ENCODE measurements at places on chromosomes 7 and 10.

DNA sequence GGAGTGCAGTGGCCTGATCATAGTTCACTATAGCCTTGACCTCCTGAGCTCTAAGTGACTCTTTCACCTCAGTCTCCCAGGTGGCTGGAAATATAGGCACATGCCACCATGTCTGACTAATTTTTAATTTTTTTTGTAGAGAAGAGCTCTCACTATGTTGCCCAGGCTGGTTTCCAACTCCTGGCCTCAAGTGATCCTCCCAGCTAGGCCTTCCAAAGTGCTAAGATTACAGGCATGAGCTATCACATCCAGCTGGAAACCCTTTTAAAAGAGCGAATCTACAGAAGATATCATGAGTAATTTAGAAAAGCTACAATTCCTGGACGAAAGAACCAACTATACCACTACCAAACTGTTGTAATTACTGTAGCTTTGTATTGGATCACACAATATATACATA lies 394.4 kb upstream of the AUTS2 start:
- no peaks in the 10 kb centered on the region for H3K27me3 ChIP-seq
- no peak for DNase-seq
- H3K4me3 ChIP-seq, result no peak overlapping the region
- H3K27ac ChIP-seq, result no peak overlapping the region
- H3K36me3 ChIP-seq, result no peaks in the 10 kb centered on the region

DNA sequence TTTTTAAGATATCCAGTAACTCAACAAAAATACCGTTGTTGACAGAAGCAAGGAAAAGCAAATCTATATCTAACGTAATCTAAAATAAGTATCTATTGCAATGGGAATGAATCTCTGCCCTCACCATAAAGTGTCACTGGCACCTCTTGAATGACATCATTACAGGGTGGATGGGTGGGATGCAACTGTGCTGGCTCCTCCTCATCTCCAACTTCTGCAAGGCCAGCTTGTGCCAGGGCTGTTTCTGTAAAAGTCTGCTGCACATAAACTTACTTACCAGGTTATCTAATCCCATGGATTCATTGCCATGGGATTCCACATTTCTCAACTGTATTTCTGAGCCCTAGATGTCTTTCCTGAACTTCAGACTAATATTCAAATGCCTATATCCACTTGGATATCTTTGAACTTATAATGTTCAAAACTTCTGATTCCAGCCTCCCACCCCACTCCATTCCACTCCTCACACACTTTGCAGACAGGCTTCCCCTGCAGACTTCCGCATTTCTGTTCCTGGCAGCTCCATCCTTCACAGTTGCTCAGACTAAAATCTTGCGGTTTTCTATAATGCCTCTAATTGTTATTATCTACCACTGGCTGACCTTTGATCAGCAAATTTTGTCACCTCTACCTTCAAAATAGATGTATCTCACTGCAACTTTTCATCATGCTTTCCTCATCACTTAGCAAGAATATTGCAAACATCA lies 10.7 kb downstream of the FGL2 start:
- no peaks in the 10 kb centered on the region for H3K27me3 ChIP-seq
- no peaks in the 10 kb centered on the region for H3K36me3 ChIP-seq
- H3K4me3 ChIP-seq, result no peak overlapping the region
- H3K4me1 ChIP-seq, result no peaks in the 10 kb centered on the region
- no peak overlapping the region for H3K27ac ChIP-seq
- DNase-seq, result no peak

DNA sequence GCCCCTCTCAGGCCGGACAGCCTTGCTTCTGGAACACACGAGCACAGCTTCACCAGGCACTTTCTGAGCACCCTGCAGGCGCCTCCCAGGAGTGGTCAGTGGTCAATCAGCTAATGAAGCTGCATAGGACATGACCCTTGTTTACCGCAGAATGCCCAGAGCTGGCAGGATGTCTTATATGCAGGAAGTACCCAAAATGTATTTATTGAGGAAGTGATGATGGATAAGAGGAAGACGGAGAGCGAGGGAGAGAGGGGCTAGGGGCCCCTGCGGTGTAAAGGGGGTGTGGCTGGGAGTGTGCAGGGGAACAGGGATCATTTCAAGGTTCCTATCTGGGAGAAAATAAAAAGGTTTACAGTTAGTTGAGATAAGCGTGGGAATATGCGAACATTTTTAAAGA lies 3.3 kb downstream of the CYP2E1 start:
- DNase-seq, result no peak
- no peaks in the 10 kb centered on the region for H3K4me1 ChIP-seq
- no peaks in the 10 kb centered on the region for H3K27me3 ChIP-seq
- no peak overlapping the region for H3K4me3 ChIP-seq
- H3K36me3 ChIP-seq, result no peaks in the 10 kb centered on the region
- H3K27ac ChIP-seq, result no peak overlapping the region

- H3K27ac ChIP-seq, result no peak overlapping the region
- no peak for DNase-seq
- H3K4me3 ChIP-seq, result no peak overlapping the region
- H3K27me3 ChIP-seq, result peaks cover 6% of the 10 kb centered on the region
- H3K4me1 ChIP-seq, result no peaks in the 10 kb centered on the region
Observed at GRCh38 chr10:93873420-93874115, 20.2 kb upstream of the SLC35G1 start.

- no peaks in the 10 kb centered on the region for H3K4me1 ChIP-seq
- no peak overlapping the region for H3K27ac ChIP-seq
- no peak for DNase-seq
Observed at GRCh38 chr10:48612236-48612943, 7.5 kb upstream of the ARHGAP22 start.

DNA sequence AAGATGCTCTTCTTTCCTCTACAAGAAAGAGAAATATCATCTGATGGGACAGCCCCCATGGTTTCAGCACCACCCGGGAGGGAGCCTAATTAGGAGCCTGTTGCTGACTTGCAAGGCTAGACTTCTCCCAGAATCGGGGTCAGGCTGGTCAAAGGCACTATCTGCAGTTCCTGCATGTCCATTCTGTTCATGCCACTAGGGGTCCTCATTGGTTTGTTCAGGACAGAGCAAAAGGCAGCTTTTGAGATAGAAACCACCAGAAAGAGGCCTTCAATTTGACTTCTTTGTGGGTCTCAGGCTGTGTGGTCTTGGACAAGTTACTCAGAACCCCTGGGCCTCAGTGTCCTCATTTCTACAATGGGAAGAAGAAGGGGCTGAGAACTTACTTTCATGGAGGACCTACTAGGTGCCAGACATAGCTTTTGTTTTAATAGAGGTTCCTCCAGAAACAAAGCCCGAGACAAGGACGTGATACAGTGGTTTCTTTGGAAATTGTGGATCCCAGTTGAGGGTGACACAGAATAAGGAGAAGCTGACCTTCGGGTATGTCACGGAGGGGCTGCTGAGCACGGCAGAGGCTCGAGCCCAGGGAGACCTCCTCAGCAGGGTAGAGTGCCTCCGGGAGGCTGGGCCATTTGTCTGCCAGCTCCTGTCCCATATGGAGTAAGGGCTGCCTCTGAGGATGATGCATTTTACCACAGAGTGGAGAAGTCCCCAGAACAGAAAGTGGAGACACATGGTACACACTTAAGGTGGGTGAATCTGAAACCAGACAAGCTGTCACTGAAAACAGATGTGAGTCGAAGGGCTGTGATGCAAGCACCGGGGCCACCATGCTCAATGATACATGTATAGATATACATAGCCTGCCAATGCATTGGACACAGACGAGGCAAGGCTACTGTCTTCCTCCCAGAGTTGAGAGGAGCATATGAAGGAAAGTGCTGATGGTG lies 33.1 kb upstream of the NEUROD6 start:
- no peak for DNase-seq
- no peaks in the 10 kb centered on the region for H3K36me3 ChIP-seq
- no peaks in the 10 kb centered on the region for H3K4me1 ChIP-seq
- H3K4me3 ChIP-seq, result no peak overlapping the region
- H3K27me3 ChIP-seq, result no peaks in the 10 kb centered on the region

DNA sequence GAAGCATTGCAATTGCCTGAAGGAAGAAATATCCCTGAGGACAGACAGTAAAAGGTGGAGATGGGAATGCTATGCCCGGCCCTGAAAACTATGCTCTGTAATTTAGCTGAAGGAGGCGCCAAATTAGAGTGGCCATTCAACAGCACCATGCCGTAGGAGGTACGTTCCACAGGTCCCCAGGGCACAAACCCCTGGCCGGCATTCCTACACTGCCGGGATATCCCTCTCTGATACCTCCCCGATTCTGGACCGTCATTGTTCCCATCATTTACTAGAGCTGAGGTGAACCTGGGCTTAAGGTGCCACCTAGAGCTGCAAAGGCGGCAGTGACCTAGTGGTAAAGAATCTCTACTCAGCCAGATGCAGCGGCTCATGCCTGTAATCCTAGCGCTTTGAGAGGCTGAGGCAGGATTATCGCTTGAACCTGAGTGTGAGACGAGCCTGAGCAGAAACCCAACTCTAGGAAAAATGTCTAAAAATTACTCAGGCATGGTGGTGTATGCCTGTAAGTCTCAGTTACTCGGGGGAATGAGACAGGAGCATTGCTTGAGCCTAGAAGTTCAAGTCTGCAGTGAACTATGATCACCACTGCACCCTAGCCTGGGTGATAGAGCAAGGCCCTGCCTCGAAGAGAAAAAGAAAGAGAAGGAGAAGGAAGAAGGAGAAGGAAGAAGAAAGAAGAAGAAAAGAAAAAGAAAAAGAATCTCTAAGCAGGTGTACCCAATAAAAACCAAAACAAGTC lies 53.0 kb upstream of the TNKS2 start:
- no peak overlapping the region for H3K27ac ChIP-seq
- H3K4me3 ChIP-seq, result no peak overlapping the region
- no peaks in the 10 kb centered on the region for H3K4me1 ChIP-seq

DNA sequence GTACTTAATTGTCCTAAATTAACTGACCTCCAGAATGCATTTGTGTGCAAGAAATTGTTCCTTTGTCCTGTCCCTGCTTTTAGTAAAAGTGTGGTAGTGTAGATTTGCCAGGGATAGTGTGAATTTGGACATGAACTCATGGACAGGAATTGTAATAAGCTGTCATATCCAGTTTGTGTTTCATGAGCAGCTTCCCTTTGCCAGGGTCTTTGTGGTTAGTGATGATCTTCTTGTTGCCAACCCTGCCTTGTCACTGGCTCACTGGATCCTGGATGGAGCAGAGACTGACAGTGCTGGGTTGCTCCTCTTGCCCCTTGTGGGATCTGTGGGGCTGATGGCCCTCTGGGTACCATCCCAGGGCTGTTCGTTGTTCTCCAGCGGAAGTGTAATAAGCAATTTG lies 110.1 kb downstream of the CCNY start:
- no peak for DNase-seq
- H3K4me1 ChIP-seq, result peaks cover 53% of the 10 kb centered on the region
- H3K27ac ChIP-seq, result peak overlapping the region; percentile 47
- no peaks in the 10 kb centered on the region for H3K27me3 ChIP-seq
- no peaks in the 10 kb centered on the region for H3K36me3 ChIP-seq

DNA sequence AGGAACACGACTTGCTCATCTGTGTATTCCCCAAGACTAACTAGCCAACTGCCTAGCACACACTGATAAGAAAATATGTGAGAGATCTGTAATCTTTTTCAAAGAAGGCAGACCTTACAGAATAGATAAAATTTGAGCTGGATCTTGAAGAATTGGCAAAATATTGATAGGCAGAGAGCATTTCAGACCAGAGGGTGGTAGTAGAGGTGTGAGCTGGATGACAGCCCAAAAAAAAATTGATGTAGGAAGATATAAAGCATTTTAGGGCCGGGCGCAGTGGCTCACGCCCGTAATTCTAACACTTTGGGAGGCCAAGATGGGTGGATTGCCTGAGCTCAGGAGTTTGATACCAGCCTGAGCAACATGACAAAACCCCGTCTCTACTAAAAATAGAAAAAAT lies 1.2 kb upstream of the ZNF746 start:
- H3K4me3 ChIP-seq, result no peak overlapping the region
- no peaks in the 10 kb centered on the region for H3K27me3 ChIP-seq
- H3K36me3 ChIP-seq, result no peaks in the 10 kb centered on the region
- H3K27ac ChIP-seq, result no peak overlapping the region
- no peak for DNase-seq
- H3K4me1 ChIP-seq, result peaks cover 18% of the 10 kb centered on the region

DNA sequence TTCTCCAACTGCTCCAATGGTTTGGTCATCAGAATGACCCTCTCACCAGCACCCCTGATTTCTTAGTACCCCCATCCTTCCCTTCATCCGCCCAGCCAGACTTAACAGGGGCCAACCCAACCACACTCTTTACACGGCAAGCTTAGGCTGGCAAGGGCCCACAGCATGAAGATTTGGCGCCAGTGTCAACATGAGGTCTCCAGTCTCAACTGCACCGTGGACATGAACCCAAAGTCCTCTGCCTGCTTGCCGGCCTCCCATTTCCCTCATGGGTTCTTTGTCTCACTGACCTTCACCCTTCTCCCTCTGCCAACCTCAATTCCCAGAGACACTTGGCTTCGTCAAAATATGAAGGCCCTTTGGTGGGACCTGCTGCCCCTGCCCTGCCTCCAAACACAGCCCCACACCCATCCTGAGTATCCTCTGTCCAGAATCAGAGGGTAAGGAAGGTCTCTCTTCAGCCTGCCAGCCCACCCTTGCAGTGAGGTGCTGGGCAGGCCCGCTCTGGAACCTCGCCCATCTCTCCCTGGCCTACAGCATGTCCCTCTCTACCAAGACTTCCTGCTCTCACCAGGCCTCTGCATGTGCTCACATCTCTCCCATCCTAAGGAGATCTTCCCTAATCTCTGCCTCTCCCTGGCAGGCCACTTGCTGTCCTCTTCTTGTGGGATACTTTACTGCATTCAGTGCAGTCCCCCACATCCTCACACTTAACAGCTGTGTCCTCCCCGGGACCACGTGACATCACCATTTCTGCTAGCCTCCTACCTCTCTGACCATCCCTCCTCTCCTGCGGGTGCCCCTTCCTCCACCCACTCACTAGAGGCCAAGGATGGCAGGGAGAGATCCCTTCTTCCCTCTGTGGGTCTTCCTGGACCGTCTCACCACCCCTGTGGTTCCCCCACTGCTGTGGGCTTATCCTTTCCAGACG lies 91.7 kb upstream of the ZMIZ1 start:
- no peak for DNase-seq
- H3K36me3 ChIP-seq, result no peaks in the 10 kb centered on the region
- no peak overlapping the region for H3K4me3 ChIP-seq
- peaks cover 34% of the 10 kb centered on the region for H3K4me1 ChIP-seq
- H3K27me3 ChIP-seq, result no peaks in the 10 kb centered on the region

GRCh38 chr10:123573236-123574108 lies 92.7 kb upstream of the GPR26 start:
- no peaks in the 10 kb centered on the region for H3K36me3 ChIP-seq
- no peaks in the 10 kb centered on the region for H3K4me1 ChIP-seq

Measured in psoas muscle (tissue), 8 donors.